Hypothalamus (tissue), 51 donors: ENCODE measurements at places on chromosomes 12 and 14.

DNA sequence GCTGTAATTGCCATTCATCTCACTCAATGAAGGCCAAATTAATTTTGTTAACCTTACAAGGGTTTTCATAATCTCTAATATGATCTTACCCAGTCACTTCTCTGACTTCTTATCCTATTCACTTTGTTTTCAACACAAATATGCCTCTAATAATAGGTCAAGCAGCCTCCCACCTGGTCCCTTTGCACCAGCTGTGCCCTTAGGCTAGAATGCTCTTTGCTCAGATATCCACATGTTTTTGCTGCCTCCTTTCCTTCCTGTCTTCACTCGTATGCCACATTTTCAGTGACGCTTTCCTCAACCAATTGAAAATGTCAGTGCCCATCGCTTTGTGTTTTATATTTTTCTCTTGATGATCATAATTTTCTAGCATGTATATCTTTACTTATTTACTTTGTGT is 106.4 kb upstream of the SYT10 start:
- no peak for DNase-seq

GRCh38 chr12:18323159-18323558 is 61.8 kb downstream of the PIK3C2G start:
- DNase-seq = no peak

DNA sequence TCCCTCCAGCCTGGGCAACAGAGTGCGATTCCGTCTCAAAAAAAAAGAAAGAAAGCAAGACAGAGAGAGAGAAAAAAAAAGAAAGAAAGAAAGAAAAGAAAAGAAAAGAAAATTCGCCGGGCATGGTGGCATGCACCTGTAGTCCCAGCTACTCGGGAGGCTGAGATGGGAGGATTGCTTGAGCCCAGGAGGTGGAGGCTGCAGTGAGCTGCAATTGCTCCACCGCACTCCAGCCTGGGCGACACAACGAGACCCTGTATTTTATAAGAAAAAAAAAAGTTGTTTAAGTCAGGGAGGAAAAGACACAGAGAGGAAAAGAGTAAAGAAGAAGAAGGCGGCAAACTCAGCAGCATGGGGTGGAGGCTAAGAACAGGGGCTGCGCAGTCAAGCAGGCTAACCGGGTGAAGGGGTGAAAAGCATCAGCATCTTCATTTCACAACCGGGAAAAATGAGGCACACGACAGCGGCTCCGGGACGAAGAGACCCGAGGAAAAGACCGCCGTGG is 557 bp upstream of the FICD start:
- DNase-seq = no peak

DNA sequence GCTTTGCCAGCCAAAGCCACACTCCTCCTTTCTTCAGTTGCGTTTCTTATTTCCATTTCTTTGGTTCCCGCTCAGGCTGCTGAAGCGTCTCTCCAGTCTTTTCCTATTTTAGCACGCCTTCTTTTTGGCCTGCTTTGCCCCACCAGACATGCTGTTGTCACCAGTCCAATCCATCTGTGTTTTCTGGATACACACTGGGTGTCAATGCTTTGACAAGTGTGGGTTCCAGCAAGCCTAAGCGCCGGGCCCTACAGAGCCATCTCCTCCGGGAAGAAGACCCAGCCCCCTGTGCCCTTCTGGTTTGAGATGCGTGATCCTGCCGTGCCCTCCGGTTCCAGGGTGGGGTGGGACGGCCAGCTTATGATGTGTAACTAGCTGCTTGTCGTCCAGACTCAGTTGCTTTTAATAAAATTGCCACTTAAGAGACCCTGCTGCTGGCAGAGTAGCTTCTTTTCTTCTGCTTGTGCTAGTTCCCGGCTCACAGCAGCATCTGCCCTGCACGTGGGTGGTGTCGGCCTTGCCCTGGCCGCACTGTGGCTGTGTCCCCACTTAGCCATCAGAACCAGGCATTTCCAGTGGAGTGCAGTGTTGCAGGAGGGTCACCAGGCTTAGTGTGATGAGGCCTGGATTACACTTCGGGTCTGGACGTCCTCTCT is 29.7 kb downstream of the EML1 start:
- no peak for DNase-seq
